ENCODE measurements at places on chromosomes 12 and 14. TPM values are rescaled to one million over a fixed set of nuclear protein-coding genes. Genes with fewer than 3 reads are reported as not detected.

The CLEC4C gene
- total RNA-seq: not detected

The KRT78 gene
- total RNA-seq: 0.15 TPM

The TMEM253 gene
- 1.0 TPM for total RNA-seq

The TTC5 gene
- total RNA-seq: 18.5 TPM

The BDKRB1 gene
- 0.48 TPM for total RNA-seq

The LRRC43 gene
- total RNA-seq: 0.10 TPM

The GCH1 gene
- 4.2 TPM for total RNA-seq

The GLIPR1L1 gene
- total RNA-seq: not detected
